ENCODE measurements at places on chromosomes 12 and 14.

DNA sequence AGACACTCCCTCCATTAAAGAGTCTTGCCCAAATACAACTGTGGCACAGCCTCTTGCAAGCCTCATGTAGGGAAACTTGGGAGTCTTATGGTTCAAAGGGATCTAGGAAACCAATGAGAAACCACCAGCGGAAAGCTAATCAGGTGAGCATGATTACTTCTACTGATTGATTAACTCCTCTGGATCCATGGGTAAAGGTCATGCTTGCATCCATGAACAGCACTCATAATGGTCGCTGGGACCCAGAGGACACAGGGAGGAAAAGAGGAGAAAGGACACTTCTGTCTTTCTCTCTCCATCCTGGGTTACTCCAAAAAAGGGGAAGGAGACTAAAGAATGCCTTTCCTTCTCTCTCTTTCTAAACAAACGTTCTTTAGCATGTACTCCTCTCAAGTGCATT lies 1397.2 kb downstream of the LRFN5 start:
- DNase-seq = no peak

GRCh38 chr14:97477353-97477752 lies 680.2 kb downstream of the VRK1 start:
- DNase-seq = no peak

DNA sequence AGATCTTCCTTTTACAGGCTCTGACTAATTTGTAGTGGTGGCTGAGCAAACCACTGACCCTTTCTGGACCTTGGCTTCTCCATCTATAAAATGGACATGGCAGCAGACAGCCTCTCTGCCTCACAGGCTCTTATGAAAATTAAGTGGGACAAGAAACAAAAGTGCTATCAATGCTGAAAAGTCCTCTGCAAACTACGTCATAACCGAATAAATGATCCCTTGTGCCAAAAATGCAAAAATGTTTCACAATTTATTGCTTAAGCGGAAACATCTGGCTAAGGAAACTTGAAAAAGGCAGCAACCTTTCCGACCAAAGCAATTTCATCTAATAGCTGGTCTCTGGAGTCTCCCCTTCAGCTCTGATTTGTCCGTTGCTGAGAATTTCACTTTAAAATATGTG lies 108.5 kb upstream of the PLXNC1 start:
- no peak for DNase-seq

DNA sequence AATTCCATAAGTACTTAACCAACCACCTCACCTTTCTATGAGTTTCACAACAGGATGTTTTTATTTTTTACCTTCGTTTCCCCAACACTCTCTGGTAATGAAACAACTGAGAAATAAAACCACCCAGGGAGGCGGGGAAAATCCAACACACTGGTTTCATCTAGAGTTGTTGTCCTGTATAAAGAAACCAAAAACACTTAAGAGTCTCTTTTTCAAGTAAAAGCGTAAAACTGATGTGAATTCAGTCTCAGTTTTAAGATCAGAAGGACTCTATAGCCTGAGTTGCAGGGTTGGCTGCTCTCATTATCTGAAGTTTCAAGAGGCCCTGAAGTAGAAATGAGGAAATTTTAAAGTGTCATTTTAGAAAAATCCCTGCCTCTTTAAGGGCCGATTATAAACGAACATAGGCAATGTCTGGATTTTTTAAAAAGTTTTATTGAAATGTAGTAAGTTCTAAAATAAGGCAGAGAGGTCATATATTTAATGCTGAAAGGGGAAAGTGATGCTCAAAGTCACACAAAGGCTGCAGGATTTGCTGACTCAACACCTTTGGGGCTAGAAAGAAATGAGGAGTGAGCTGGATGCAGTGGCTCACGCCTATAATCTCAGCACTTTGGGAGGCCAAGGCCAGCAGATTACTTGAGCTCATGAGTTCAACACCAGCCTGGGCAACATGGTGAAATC lies 27.2 kb downstream of the HIGD1C start:
- DNase-seq = no peak

GRCh38 chr14:35883677-35884293 lies 57.6 kb downstream of the BRMS1L start:
- DNase-seq = peak; percentile 17

DNA sequence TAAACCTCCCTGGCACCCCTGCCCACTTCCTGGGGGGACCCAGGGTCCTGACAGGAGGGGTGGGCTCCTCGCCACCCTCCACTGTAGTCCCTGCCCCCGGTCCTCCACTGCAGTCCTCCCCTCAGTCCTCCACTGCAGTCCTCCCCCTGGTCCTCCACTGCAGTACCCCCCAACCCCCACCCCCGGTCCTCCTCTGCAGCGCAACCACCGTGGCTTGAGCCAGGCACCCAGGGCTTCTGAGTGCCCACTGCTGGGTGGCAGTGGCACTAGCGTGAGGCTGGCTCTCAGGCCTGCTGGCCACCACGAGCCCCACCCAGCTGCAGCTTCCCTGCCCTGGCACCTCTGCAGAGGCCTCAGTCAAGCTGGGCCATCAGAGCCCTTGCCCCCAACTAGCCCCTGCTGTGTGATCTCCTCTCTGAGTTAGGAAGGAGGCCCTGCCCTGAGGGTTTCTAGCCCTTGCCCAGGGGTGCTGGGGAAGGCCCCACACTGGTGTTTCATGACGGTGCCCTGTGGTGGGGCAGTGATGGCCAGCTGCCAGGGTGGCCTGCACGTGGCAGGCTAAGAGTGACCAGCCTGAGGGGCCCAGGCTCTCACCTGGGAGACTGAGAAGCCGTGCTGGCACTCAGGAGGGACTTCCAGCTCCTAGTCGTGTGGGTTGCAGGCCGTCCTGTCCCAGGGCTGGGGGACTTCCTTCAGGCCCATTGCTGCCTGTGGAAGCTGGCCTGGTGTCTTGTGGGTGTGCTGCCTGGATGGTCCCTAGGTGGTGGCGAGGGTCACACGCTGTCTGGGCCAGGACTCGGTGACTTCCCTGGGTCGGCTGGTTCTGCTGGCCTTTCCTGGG lies 9.7 kb downstream of the CEP170B start:
- DNase-seq = no peak

- DNase-seq = no peak
Measured at GRCh38 chr12:92216092-92216491, 70.4 kb upstream of the BTG1 start.

- DNase-seq = peak; percentile 79
Measured at GRCh38 chr14:89000007-89000942, 175.8 kb downstream of the TTC8 start.

GRCh38 chr12:52771088-52771487 lies 6.1 kb downstream of the KRT76 start:
- no peak for DNase-seq

DNA sequence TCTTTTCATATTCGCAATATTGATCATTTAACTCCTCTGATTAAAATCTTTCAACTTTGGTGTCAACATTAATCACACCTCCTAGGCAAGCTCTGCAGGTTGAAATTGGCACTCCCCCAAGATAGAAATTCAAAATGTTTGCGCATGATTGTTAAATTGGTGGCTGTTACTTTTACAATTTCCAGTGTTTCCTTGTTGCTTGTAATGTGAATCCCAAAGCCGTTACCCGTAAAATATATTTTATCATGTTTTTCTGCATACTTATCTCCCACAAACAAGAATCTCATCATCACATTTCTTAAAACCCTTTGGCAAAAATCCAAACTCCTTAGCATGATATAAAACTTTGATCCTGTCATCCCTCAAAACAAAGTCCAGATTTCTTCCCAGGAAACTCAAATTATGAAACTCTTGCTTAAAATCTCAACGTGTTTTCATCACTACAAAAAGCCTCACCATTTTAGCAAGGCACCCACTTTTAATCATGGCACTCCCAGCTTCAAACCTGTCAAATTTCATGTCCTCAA lies 14.7 kb downstream of the RTL1 start:
- DNase-seq = no peak

- DNase-seq = no peak
Measured at GRCh38 chr12:93733358-93733757, 56.2 kb downstream of the CRADD start.

- DNase-seq = no peak
Measured at GRCh38 chr12:96186607-96187301, 7.4 kb upstream of the ELK3 start.

DNA sequence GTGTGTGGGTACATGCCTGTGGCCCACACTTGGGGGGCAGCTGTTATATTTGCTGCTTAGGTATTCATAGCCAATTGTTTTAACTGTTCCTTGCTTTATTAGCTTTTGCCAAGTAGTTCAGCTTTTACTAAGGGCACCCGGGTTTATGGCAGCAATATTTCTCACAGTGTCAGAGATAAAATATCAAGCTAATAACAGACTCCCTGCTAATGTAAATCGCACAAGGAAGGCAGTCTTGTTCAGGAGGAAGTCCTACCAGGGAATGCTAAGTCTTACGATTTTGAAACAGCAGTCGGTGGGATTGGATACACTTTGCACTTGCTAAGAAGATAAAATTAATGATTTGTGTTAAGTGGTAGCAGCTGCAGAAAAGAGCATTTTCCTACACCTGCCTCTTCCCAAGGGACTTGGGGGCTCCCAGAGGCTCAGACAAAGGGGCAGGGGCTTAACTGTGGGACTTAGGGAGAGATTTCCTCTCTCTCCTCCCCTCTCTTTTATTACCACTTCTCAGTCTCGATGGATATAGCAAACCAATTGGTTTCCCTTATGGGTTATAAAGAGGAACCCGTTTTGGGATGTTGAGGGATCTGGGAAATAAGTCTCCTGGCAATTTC lies 175.1 kb downstream of the NRXN3 start:
- no peak for DNase-seq

GRCh38 chr12:62284749-62285148 lies 24.5 kb downstream of the USP15 start:
- DNase-seq = no peak

DNA sequence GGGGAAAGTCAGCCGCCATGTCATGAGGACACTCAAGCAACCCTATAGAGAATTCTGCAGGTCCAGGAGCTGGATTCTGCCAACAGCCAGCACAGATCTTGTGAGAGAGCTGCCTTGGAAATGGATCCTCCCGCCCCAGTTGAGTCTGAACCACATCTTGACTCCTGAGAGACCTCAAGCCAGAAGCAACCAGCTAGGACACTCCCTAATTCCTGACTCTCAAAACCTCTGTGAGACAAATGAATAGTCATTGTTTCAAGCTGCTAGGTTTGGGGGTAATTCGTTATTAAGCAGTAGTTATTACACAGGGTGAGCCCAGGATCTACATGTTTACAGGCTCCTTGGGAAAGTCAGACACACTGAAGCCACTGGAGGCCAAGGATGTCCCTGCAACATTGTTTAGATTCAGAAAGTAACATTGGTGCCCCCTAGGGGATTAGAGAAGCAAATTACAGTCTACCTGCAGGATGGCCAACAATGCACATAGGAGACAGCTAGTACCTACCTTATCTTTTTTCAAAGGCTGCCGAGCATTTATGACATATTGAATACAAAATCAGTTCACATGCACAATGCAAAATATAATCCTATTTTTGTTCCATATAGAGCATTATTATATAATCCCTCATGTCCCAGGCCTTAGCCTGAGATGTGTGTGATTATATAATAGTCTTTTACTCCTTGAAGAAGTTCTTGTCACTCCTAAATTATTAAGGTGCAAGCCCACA lies 57.9 kb upstream of the FICD start:
- peak; percentile 66 for DNase-seq

- no peak for DNase-seq
Measured at GRCh38 chr14:92584220-92584619, 70.6 kb downstream of the RIN3 start.

GRCh38 chr12:68236421-68237059 lies 10.9 kb upstream of the IL26 start:
- DNase-seq = no peak

GRCh38 chr12:66210840-66211239 lies 21.8 kb downstream of the IRAK3 start:
- DNase-seq = no peak
